Posterior vena cava (tissue), 2 donors: ENCODE measurements at places on chromosomes 7 and 10. TPM values are rescaled to one million over a fixed set of nuclear protein-coding genes. Genes with fewer than 3 reads are reported as not detected.

Gene CHST3
- 34.9 TPM for total RNA-seq

Gene PSD
- 0.83 TPM for total RNA-seq

DNA sequence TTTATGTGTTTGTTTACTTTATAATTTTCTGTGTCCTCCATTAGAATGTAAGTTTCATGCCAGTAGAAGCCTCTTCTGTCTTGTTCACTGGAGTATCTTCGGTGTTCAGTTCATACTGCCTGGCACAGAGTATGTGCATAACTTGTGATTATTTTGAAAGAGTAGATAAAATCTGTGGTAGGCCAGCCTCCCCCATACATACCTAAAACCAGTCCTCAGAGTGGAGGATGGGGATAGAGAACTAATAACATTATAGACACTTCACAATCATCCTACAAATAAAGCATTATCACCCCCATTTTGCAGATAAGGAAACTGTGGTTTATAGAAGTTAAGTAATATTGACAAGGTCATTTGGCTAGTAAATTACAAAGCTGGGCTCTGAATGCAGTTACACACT lies 28.0 kb downstream of the VIM start:
- DNase-seq: no peak

DNA sequence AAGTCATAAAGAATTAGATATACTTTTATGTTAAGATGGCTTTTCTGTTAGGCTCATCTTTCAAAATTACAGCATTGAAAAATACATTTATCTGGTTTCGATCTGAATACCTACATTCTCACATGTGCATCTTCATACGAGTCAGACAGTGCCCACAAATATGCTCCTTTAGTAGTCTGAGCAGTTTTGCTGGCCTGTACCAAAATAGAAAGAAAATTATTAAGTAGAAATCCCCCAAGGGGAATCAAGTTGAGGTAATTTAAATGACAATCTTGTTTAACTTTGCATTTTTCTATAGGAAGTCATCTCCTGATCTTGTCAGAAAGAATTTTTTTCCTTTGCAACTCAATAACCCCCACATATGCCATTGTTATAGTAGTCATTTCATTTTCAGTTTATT lies 287.4 kb upstream of the SEMA3D start:
- DNase-seq: no peak

- no peak for DNase-seq
These were observed 50.3 kb downstream of the SEMA3C start for GRCh38 chr7:80868566-80868965.
